Right renal pelvis (tissue), 4 donors: ENCODE measurements at places on chromosomes 16 and 17. TPM values are rescaled to one million over a fixed set of nuclear protein-coding genes. Genes with fewer than 3 reads are reported as not detected.

HSD17B1 gene
- polyA plus RNA-seq, result 3.0 TPM

GPR179 gene
- 0.40 TPM for polyA plus RNA-seq

NOS2 gene
- 1.9 TPM for polyA plus RNA-seq

DNA sequence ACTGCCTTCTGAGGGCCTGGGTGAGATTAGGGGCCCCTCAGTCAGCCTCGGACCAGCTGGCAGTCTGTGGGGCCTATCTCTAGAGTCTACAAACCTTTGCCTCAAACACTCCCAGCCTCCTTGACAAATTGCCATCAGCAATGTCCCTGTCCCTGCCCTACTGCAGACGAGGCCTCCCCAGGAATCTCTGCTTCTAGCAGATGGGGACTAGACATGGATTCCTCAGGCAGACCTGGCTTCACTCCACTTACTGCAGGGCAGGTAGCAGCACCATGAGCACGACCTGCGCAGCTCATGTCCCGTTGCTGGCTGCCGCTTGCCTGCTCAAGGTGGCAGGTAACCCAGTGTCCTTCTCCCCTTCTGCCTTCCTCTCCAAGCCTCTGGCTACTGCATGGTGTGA lies 49.1 kb downstream of the PLD6 start:
- no peak for DNase-seq

- no peak for DNase-seq
Measured at GRCh38 chr16:30778549-30779244, 8.3 kb downstream of the ZNF629 start.

- DNase-seq, result no peak
Measured at GRCh38 chr16:78800523-78800922, 701.1 kb downstream of the WWOX start.

- DNase-seq, result no peak
Measured at GRCh38 chr17:79315358-79316105, 240.9 kb downstream of the ENGASE start.

MRPL10 gene
- 54.5 TPM for polyA plus RNA-seq

SLC12A3 gene
- polyA plus RNA-seq, result 58.0 TPM

ASPHD1 gene
- polyA plus RNA-seq, result 0.60 TPM
